Stimulated activated CD8-positive, alpha-beta memory T cell treated with anti-CD3 and anti-CD28 coated beads, Interleukin-2, amount 100 ng/mL, for 48 hours (primary cell): ENCODE measurements at places on chromosomes 16 and 17.

DNA sequence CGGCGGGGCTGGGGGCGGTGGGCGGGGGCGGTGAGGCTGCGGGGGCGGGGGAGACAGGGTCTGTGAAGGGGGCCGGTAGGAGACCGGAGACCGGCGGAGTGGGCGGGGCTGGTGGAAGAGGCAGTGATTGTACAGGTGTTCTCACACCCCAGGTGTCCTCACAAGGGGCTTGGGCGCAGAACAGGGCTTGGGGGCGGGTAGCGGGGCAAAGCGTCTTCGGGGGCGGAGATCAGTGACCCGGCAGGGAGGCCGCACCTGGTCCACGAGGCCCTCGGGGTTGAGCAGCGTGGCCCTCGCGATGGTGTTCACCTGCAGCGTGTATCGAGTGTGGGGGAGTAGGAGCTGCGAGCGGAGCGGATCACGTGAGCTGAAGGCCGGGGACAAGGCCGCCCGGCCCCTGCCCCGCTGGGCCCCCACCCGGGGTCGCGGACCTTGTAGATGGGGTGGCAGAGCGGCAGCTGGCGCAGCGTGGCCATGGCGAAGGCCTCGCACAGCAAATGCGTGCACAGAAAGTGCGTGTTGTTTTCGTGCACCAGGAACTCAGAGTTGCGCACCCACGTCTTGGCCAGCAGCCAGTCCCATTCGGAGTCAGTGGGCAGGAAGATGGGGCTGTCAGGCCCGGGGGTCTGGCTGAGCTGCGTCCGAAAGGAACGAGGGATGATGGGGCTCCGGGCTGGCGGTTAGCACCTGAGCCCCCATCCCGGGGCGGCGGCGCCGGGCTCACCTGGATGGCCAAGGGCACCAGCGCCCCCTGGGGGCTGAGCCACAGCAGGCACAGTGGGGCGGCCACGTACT, 8.5 kb downstream of the ALOXE3 start:
- peak; percentile 73 for DNase-seq

DNA sequence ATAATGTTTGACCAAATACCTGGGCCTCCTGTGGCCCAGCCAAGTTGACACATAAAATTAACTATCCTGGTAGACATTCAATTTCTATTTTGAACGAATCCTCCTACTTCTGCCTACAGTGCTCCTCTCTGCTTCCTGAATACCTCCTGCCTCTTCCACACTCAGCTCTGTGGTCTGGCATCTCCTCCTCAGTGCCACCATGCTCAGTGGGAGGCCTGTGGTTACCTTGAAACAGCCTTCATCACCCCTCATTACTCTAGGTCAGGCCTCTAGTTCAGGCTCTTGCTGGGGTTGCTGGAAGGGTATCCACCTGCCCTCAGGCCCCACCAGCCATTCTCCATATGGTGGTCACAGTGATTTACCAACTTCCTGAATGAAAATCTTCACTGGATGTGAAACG, 5.1 kb downstream of the LYRM9 start:
- DNase-seq = no peak

DNA sequence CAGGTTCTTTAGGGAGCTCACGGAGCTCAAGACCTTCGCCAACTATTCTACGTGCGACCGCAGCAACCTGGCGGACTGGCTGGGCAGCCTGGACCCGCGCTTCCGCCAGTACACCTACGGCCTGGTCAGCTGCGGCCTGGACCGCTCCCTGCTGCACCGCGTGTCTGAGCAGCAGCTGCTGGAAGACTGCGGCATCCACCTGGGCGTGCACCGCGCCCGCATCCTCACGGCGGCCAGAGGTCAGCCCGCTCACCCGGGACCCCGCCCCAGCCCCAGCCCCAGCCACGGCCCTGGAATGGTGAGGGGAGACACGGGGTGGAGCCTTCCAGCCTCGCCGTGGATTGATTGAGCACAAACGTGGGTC, 13.5 kb downstream of the SARM1 start:
- DNase-seq = no peak

- DNase-seq = no peak
Measured at GRCh38 chr16:65783709-65784474, 582.6 kb upstream of the CDH5 start.

- no peak for DNase-seq
Measured at GRCh38 chr17:47927821-47928400, 13.5 kb upstream of the PNPO start.

GRCh38 chr17:79465681-79466025, 145.2 kb downstream of the RBFOX3 start:
- DNase-seq = no peak

- no peak for DNase-seq
Measured at GRCh38 chr17:80750263-80750662, 205.6 kb downstream of the RPTOR start.

DNA sequence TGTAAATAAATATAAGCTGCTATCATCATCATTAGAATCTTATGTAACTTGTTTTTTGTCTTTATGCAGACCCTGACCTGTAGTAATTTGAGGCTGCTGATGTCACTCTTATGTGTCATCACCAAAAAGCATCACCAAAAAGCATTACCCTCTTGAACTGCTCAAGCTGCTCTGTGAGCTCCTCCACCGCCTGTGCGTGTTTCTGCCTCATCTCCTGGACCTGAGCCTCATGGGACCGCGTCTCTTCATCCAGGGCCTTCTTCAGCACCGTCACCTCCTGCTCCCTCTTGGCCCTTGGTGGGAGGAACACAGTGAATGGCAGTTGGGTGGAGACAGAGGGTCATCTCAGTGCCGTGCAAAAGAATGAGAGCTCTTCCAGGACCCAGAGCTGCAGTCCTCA, 82.4 kb downstream of the NDE1 start:
- DNase-seq = no peak

DNA sequence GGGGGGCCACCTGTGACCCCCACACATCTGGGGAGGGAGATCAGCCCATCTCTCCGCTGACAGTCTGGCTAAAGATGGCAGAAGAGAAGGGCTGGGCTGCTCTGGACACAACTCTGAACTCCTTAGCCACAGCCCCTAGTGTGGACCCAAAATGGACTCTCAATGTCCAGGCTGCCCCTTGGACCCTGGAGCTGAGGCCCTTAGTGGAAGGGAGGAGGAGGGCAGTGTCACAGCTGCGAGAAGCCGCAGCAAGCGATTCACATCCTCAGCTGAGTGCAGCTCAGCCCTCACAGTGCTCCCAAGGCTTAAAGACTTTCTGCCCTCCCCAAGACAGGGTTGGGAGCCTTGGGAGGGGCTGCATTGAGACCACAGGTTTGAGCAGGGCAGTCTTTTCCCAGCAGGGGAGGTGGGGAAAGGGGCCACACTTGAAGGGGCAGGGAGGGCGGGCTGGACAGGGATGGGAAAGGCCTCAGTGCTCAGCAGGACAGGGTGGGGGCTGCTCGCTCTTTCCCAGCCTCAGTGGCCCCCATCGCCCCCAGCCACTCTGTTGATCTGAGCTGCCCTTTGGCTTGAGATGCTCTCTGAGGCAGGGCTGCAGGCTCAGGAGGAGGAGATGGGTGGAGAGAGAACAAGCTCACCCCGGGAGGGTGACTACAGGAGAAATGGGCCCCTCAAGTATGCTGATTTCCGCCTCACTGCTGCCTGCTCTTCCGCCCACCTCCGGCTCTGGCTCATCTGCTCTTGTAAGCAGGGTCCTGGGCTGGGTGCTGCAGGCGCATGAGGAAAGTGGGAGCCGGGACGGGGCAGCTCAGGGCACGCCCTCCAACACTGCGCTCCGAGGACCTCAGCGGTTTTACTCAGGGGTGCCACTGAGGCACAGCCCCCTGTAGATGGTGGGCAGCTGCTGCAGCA, 50.9 kb upstream of the MTSS2 start:
- peak; percentile 30 for DNase-seq

- DNase-seq = no peak
Measured at GRCh38 chr17:62791767-62792446, 16.2 kb downstream of the MARCHF10 start.

DNA sequence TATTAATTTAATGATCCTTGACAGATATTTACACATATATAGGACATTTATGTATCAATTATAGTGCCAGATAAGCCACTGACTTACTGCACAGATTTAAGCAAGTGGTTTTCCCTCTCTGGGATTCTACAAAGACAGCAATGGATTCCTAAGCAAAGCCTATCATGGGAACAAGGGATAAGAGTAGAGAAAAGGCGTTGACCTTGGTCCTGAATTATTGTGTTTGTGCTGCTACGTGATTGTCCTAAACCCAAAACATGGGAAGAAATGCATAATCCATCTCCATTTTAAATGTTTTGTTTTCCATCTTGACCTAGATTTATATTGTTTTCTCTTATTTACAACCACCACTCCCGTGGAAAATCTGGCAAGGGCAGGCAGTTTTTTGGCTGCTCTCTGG, 14.0 kb downstream of the SLFN11 start:
- no peak for DNase-seq

GRCh38 chr17:15392326-15392741, 50.9 kb upstream of the TEKT3 start:
- no peak for DNase-seq

DNA sequence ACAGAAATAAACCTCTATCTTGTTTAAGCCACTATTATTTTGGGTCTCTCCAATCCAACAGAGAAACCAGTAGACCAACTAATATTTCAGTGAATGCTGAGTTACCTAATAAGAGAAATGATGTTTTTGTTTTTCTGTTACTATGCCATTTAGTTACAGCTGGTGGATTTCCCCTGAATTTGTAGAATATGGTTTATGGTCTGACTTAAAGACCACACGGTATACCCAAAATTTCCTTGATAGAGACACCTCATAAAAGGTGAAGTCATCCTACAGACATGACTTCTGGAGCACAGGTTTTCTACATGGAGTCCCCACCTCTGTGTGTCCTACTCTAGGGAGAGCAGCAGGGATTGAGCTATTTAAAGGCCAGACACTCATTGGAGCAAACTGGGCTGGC, 13.3 kb downstream of the PIK3R5 start:
- no peak for DNase-seq

DNA sequence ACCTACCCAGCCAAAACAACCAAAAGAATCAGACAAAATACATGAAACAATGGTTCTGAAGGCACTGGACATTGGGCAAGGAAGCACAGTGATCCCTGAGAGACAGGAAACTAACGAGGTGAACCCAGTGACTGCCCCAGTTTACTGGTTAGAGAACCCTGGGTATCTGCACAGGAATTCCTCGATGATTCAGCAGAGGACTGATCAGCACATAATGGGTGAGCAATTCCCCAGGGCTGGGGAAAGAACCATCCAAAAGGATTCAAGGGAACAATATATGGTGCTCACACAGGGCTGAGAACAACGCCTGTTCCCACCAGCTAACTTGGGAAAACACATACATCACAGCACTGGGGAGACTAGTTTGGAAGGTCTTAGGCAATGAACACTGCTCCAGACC, 167.2 kb downstream of the PARN start:
- no peak for DNase-seq

DNA sequence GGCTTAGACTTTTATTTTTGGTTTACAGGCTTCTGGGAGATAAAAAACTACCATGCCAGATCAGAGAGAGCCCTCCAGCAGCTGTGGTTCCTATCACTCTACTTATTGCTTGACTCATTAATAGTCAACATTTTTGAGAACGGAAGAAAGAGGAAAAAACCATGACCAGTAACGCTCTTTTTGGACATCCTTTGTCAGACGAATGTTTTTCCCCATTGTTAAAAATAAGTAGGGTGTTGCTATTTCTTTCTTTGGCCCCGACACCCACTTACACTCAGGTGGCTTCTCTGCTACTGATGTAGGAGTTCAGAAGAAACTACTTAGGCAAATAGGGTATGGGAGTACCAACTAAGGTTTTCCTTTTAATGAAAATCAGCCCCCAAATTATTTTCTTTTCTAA, 27.5 kb downstream of the TVP23A start:
- no peak for DNase-seq

- no peak for DNase-seq
Measured at GRCh38 chr17:75272848-75273184, 1.8 kb upstream of the MIF4GD start.

GRCh38 chr16:52825892-52826291, 226.8 kb downstream of the CHD9NB start:
- no peak for DNase-seq

GRCh38 chr16:86761111-86762031, 183.0 kb downstream of the FOXL1 start:
- DNase-seq = peak; percentile 27

DNA sequence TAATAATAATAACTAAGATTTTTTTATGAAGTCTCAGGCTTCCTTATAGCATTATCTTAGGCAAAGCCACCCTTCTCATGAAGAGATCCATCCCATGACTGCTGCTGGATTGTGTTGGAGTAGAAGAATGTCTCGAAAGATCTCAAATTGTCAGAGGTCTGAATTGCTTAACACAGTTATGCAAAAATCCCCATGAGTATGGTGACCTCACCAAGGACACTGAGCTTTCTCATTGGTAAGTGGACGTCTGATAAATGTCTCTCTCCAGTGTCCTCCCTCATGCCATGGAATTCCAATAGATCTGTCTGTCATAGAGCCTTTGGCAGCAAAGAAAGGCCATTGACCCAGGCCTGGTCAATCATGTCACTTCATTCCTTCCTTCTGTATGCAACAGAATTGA, 264.5 kb downstream of the CDH11 start:
- no peak for DNase-seq

- DNase-seq = no peak
Measured at GRCh38 chr17:41992576-41992975, 24.7 kb downstream of the DNAJC7 start.

DNA sequence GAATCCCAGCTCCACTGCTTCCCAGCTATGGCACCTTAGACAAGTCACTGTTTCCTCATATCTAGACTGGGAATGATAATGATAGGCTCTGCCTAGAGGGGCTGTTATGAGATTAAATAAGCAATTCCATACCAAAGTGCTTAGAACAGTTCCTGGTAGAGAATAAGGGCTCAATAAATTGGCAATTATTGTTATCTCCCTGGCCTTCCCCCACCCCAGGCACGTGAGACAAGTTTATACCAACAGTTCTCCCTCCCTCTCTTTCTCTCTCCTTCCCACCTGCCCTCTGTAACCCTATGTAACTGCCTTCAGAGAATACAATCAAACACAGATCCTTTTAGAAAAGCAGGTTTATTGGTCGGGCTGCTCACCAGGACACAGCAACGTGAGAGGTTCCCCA, 13.9 kb upstream of the STAT3 start:
- DNase-seq = no peak

DNA sequence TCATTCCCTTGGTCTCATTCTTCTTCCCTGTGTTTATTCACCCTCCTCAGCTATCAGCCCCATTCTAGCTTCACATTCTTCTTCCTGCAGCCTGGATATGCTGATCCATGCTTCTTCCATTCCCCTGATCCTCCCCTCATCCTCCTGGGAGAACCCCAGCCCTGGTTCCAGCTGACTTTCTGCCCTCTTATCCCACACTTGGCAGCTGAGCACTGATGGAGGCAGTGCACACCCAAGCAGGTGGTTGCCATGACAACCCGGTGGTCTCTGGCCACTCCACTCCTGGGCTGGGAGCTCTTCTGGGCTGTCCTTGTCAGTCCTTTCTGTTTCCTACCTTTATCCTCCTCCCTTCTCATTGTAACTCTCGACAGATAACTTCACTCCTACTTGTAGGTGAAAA, 16.7 kb upstream of the TUBG2 start:
- DNase-seq = no peak

DNA sequence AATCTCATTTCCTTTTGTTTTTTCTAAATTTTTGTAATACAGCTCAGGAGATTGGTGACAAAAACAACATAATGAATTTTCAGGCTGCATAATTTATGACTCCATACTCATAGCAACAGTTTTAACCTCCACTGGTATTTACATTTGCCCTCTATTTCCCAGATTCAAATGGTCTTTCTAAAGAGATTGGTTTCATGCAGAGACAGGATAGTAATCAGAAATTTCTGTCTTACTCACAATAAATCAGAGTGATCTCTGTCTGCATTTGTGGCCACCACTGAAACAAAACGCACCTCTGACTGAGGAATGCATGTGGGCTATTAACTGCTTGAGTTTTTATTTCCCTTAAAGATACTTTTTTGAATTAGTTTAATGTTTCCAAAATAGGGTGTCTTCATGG, 1526.0 kb downstream of the CDH8 start:
- no peak for DNase-seq
